Thymus (tissue), 14 donors: ENCODE measurements at places on chromosomes 2 and 18.

DNA sequence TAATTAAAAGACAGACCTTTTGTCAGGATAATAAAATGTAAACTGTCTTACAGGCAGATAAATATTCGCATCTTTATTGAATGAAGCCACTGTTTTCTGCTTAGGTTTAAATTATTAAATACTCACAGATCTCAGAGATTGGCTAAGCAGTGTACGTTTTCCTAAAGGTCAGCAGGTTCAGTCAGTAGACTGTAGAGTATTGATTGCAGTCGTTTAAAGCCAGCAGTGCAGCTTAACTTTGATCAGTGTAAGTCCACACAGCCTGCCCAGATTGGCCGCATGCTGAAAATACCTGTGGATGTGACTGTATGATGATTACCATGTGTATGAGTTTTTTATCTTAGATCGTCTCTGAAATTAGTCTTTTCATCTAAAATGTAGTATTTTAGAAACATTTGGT, 42.3 kb downstream of the ATP9B start:
- DNase-seq: no peak

DNA sequence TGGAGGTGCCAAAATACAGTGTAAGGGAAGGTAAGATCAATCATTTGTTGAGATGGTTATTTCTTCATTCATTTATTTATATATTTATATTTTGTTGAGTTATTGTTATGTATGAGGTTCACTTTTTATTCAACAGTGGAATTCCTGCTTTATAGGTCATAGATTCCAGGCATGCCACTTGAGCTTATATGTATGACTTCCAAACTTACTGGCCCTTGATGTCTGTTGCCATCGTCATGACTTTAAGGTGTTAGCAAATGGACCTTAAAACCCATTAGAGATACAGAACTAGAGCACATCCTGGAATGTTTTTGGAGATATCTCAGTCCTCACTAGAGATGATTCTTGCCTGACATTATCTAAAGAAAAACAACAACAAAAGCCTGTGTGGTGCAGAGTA, 25.9 kb downstream of the CCDC85A start:
- DNase-seq: no peak

DNA sequence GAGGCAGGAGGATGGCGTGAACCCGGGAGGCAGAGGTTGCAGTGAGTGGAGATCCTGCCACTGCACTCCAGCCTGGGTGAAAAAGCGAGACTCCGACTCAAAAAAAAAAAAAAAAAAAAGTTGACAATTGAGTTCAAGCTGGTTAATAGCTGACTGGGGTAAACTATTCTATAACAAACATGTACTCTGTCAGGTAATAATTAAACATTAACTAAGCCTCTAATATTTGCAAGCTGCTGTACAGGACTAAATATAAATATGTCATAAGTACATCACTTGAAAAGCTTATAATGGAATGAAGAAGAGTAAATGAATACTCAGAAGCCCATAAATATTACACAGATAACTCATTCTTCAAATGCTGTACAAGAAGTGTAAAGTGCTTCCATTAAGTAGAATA, 190.4 kb upstream of the CRIM1 start:
- DNase-seq: no peak

GRCh38 chr2:1757567-1757966, 13.3 kb upstream of the PXDN start:
- no peak for DNase-seq

GRCh38 chr2:30721241-30721640, 86.0 kb downstream of the CAPN13 start:
- DNase-seq: no peak

DNA sequence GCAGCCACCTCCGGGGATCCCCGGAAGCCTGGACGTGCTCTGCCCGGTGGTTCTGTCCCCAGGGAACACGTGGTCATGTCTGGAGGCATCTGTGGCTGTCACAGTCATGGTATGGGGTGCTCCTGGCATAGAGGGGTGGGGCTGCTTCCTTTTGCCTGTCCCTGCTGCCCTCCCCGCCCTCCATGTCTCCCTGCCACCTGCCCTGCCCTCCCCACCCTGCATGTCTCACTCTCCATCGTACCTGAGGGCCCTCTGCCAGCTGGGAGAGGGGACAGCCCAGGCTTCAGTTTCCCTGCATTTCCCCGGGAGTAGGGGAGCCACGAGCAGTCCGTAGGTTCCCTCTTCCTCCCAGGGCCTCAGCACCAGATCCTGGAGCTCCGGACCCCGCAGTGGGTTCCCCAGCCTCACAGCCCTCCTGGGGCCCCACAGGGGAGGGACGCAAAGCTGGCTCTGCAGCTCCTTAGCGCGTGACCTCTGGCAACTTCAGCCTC, 90.0 kb upstream of the CTDP1 start:
- DNase-seq: no peak

DNA sequence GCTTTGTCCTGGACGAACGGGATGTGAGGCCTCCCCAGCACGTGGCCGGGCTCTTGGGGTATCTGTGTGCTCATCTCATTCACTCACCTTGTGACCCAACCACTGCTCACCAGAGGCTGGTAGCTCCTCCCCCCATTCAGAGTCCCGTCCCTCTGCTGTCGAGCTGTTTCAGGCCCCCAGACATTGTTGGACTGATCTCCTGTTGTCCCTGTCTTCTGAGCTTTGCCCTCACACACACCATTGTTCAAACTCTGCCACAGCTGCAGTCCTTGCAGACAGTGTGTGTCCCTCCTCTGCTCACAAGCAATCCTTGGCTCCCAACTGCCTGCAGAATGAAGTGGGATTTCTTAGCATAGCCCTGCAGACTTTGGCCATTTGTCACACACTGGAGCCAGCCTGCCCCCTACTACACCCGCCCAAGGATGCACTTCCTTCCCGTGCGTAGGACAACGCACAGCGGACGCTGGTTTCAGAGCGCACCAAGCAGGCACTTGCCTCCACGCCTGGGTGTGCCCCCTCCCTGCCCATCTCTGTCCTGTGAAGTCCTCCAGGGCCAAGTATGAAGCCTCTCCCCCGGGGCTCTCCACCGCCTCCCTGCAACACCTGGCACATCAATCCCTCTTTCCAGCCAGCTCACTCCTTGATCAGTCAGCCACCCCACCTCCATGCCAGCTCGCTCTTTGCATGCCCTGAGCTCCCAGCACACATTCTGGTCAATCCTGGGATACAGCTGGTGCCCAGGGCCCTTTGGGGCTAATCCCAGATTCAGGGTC, 16.5 kb upstream of the PRLH start:
- no peak for DNase-seq

- no peak for DNase-seq
Measured at GRCh38 chr2:225472161-225472560, 72.7 kb downstream of the NYAP2 start.

- DNase-seq: no peak
Measured at GRCh38 chr2:174775571-174775980, 11.3 kb upstream of the CHRNA1 start.

- DNase-seq: no peak
Measured at GRCh38 chr2:37154785-37155184, 2.0 kb downstream of the EIF2AK2 start.

DNA sequence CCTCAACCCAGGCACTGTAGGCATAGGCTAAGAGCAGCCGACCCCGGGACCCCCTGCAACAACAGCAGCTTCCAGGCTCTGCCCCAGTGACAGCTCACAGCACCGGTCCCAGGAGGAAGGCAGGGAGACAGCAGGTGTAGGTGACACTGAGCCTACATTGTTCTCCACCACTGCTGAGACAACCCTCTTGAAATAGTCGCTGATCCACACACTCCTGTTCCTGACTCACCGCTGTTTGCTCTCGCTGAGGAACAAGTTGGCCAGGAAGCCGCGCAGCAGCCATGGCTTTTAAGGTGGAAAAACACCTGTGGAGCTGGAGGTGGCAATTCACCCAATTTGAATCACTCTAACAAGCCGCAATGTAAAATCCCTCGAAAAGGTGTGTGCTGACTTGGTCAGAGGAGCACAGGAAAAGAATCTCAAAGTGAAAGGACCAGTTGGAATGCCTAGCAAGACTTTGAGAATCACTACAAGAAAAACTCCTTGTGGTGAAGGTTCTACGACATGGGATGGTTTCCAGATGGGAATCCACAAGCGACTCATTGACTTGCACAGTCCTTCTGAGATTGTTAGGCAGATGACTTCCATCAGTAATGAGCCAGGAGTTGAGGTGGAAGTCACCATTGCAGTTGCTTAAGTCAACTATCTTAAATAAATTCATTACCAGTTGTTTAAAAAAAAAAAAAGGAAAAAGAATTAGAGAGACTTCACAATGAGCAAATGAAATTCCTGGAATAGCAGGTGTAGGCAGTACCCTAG, 167.5 kb downstream of the ARL4C start:
- DNase-seq: no peak

GRCh38 chr18:73366713-73367112, 498.9 kb upstream of the NETO1 start:
- no peak for DNase-seq

DNA sequence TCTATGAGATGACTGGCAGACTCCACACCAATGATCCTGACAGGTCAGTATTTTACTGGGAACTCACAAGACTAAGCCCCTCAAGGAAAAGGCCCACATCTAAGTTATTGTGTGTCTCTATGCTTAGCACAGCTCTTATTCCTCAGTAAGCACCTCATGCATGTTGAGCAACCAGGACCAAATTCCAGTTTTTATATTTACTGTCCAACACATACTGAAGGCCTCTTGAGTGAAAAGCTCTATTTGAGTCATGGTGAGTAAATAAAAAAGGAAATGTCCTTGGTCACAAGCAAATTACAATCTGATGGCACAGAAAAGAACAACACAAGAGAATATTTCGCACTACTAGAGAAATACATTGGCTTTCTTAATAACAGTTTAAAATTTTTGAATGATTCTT, 87.9 kb upstream of the ETAA1 start:
- no peak for DNase-seq

DNA sequence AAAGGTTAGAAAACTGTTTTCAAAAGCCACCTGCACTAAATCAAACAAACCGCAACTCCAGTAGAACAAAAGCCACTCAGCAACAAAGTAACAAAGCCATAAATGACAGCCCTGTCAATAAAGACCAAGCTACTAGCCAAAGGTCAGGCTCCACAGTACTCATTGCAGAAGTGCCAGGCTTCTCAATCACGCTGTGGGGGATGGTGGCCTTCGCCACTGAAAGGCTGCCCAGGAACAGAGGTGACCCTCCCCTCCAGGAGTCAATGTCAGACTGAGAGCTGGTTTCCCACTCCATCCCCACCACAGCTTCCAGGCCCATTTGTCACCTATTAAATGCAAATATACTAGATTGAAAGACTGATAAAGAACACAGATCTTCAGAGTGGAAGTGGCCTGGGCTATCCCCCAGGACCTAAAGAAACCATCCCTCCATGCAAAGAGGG, 5.9 kb downstream of the ATP8B1 start:
- no peak for DNase-seq

DNA sequence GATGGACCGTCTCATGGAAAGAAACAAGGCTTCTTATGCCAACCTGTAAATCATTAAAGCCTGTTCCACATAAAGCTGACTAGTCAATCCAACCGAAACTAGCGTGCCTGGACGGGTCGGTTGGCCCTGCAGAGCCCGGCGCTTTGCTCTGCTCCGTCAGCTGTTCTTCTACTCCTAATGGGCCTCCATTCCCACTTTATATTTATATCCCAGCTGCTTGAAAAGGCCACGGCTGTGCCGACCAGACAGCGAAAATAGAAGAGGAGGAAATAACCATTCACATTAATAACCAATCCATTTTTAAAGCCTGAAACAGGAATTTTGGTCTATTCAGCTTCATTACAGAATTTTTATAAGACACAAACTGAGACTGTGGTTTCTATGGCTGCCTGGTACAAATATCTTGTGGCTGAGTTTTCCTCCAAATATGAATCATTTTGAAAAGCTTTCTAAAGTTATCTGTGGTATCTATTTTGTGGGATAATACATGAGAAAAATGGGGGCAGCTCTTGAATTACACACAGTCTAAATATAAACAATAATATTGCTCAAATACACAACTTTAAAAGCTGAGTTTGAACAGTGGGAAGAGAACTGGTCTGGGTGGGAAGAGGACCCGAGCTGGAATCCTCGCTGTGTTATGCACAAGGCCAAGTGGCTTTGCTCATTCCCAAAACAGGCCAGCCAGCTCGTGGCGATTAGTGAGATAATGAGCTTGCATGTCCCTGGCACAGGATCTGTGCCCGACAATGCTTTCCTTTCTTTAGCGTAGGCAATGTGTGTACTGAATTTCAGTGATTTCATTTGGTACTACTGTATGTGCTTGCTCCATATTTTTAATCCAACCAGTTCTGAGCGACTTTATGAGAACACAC, 10.5 kb upstream of the FAM124B start:
- no peak for DNase-seq

DNA sequence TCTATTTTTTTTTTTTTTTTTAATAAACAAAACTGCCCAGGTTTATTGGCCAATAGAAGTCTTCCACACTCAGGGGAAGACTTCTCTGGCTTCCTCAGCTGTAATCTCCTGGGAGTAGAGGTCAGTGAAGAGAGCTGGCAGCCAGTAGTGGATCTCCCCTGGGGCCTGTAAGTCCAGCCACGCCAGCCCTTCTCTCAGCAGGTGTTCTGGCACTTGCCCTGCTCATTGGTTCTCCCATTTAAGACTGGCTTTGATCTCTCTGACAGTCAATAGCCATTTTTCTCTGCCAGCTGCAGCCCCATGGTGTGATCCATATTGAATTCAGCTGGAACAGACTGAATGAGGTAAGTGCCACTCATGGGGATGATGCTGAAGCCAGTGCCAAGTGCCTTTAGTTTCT, 170.6 kb upstream of the SPHKAP start:
- DNase-seq: no peak

DNA sequence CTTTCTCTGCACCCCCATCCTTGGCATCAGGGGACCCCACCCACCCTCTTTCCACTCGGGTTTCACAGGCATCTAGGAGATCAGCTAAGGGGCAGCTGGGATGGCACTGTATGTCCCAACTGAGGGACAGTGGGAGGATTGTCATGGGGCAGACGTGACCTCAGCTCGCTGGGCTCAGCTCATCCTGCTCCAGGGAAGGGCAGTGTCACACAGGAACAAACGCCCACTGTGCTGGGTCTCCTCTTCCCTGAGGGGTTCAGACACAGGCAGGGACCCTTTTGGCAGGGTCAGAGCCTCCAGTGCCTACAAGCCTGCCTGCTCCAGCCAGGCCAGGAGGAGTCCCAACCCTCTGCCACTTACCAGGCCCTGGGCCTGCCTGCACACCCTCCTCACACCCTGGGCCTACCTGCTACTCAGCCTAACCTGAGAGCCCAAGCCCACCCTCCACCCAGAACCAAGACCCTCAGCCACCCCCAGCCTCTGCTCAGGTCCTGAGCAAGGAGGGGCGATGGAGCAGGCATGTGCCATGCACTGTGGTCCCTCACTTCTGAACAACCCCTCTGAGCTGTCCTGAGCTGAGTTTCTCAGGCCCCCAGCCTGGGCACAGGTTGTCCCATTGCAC, 68.2 kb downstream of the HS1BP3 start:
- DNase-seq: no peak

DNA sequence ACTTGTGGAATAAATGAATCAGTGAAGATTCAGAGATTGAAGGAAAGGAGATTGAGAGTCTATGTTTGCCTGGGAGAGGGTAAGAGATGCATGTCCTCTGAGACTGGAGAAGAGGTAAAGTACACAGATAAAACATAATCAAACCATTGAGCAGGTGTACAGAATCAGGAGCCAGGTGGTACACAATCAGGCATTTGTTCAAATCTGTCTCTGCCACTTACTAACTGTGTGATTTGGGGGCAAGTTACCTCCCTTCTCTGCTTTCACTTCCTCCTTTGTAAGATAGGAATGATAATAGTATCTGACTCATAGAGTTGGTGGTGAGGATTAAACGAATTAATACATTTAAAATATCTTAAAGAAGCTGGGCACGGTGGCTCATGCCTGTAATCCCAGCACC, 94.0 kb downstream of the CDK15 start:
- DNase-seq: no peak
